Ascending aorta (tissue), 2 donors: ENCODE measurements at places on chromosomes 4 and X.

- H3K27ac ChIP-seq: no peak overlapping the region
- no peak overlapping the region for H3K4me3 ChIP-seq
- no peaks in the 10 kb centered on the region for H3K27me3 ChIP-seq
- no peaks in the 10 kb centered on the region for H3K4me1 ChIP-seq
- no peak for DNase-seq
- H3K36me3 ChIP-seq: no peaks in the 10 kb centered on the region
Observed at GRCh38 chr4:61149278-61149677, 50.8 kb upstream of the ADGRL3 start.

GRCh38 chr4:153151535-153152455, 52.4 kb upstream of the TRIM2 start:
- no peaks in the 10 kb centered on the region for H3K27me3 ChIP-seq
- DNase-seq: peak; percentile 74
- peaks cover 6% of the 10 kb centered on the region for H3K4me1 ChIP-seq
- H3K4me3 ChIP-seq: peak overlapping the region; percentile 75
- H3K27ac ChIP-seq: no peak overlapping the region

DNA sequence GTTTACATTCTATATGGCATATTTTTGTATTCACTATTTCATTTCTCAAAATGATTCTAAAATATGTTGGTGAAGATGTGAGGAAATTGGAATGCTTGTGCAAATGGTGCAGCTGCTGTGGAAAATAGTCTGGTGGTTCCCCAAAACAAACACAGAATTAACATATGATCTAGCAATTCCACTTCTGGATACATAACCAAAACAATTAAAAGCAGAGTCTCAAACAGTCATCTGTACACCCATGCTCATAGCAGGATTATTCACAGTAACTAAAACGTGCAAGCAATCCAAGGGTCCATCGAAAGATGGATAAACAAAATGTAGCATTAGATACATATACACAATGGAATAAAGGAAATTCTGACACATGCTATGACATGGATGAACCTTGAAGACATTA, 204.8 kb downstream of the FBXW7 start:
- H3K27me3 ChIP-seq: no peaks in the 10 kb centered on the region
- no peak for DNase-seq
- peaks cover 10% of the 10 kb centered on the region for H3K36me3 ChIP-seq
- H3K4me1 ChIP-seq: no peaks in the 10 kb centered on the region
- no peak overlapping the region for H3K4me3 ChIP-seq
- H3K27ac ChIP-seq: no peak overlapping the region

DNA sequence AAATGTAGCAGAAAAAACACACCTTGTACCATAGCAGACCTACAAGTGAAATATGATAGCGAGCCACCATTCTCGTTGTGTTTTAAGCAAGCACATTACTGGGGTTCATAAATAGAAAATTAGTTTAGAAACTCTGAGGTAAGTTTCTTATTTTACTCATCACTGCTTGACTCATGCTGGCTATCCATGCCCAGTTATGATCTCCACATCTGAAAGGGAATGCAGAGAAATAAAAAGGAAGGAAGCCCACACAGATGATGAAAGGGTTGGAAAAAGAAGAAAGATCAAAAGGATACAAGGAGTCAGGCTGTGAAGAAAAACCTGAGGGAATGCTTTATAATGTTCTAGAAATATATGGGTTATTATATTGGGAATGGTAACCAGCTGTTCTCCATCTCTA, 54.5 kb downstream of the CAMK2D start:
- no peaks in the 10 kb centered on the region for H3K27me3 ChIP-seq
- no peaks in the 10 kb centered on the region for H3K4me1 ChIP-seq
- peak overlapping the region; percentile 13 for H3K27ac ChIP-seq
- no peak overlapping the region for H3K4me3 ChIP-seq
- H3K36me3 ChIP-seq: no peaks in the 10 kb centered on the region

DNA sequence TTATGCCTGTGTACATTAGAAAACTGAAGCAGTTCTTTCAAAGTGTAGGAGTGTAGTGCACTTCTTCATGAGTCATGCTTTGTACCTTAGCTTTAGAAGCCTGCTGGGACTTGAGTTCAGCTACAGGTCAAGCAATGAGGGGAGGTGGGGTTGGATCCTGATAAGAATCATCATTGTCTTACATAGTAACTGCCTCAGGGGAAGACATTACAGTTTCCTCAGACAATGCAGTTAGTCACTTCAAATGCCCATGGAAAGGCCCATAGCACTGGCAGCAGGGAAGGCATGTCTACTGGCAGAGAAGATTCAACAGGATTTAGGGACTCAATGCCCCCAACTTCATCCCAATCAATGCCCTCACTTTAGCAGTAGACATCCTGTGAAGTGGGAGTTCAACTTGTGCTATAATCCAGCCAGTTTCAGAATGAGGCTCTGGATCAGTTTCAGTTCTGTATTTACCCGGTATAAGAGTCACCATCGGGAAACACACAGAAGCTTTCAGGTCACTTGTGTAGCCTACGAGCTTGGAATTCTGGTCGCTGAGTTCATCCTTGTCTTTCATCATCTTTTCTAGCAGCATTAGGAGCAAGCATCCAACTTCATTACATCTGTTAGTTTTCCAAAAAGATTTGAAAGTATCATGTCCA, 1216.5 kb downstream of the RAPGEF2 start:
- H3K27ac ChIP-seq: no peak overlapping the region
- no peaks in the 10 kb centered on the region for H3K36me3 ChIP-seq
- H3K4me1 ChIP-seq: no peaks in the 10 kb centered on the region
- H3K4me3 ChIP-seq: no peak overlapping the region

- no peaks in the 10 kb centered on the region for H3K27me3 ChIP-seq
- DNase-seq: no peak
- H3K27ac ChIP-seq: no peak overlapping the region
- H3K4me1 ChIP-seq: no peaks in the 10 kb centered on the region
Observed at GRCh38 chr4:37588150-37588549, 98.0 kb downstream of the RELL1 start.

DNA sequence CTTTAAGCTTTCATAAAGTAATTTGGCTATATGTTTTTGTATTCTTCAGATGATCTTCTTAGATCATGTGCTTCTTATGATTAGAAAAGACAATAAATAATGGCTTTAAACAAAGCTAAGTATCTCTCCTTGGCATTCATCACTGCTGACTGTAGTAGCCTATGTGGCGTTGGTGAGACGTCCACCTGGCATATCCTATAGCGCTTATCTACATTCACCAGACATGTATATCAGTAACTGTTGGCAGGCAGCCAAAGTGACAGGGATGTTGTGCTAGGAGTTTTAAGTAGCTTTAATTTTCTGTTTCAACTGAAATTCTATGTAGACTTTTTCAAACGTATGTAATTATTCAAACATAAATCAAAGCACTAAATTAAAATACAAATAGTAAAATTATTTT, 276.4 kb downstream of the IL15 start:
- H3K4me1 ChIP-seq: no peaks in the 10 kb centered on the region
- no peaks in the 10 kb centered on the region for H3K36me3 ChIP-seq
- DNase-seq: no peak
- no peaks in the 10 kb centered on the region for H3K27me3 ChIP-seq

- no peak overlapping the region for H3K4me3 ChIP-seq
- H3K4me1 ChIP-seq: peaks cover 34% of the 10 kb centered on the region
- H3K27ac ChIP-seq: peak overlapping the region; percentile 4
- no peaks in the 10 kb centered on the region for H3K27me3 ChIP-seq
Observed at GRCh38 chr4:84954982-84955567, 11.4 kb downstream of the WDFY3 start.

DNA sequence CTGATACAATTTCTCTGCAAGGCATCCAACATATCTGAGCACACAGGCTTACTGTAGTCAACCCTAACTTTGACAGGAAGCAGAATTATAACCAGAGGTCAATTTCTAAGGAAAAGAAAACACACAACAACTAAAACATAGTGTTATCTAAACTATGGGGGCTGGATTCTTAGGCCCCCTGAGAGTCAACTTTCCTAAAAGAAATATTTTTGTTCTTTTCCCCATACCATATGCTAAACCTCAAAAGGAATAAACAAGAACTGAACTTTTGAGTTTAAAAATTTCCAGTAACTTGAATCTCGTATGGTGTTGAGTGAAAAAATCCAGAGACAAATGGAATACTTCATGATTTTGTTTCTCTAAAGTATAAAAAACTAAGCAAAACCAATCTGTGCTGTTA, 42.9 kb downstream of the ATXN3L start:
- H3K27ac ChIP-seq: no peak overlapping the region
- H3K27me3 ChIP-seq: no peaks in the 10 kb centered on the region
- H3K4me1 ChIP-seq: no peaks in the 10 kb centered on the region
- no peak for DNase-seq
- no peaks in the 10 kb centered on the region for H3K36me3 ChIP-seq
- no peak overlapping the region for H3K4me3 ChIP-seq

DNA sequence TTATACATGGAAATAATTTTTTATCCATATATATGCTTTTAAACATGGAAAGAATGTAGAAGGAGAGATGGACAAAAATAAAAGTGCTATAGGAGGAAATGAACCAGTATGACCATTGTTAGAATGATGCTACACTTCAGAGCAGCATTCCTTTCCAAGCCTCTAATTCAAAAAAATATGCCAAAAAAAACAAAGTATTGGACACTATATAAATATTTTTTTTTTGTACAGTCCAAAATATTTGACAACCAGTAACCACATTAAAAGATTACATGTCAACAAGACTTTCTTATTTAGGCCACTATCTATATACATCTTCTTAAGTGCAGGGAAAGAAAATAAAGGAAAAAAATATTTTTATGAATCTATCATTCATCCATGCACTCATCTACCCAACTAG, 198.6 kb downstream of the LRBA start:
- DNase-seq: no peak
- H3K4me3 ChIP-seq: no peak overlapping the region
- no peaks in the 10 kb centered on the region for H3K36me3 ChIP-seq

DNA sequence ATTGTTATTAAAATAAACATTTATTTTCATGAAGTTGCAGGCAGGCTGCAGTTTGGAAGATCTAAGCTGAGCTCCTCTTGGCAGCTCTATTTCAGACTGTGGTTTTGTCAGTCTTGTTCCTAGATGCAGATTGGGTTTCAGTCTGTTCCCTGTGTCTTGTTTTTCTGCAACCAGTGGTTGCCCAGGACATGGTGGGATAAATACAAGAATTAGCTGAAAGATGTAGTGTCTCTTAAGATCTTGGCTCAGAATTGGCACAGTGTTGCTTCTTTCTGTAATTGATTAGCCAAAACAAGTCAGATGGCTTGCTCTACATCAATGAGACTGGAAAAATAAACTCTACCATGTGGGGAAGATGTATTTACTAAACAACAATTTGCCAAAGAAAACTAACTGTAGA, 283.0 kb upstream of the BOD1L1 start:
- H3K4me1 ChIP-seq: no peaks in the 10 kb centered on the region
- no peaks in the 10 kb centered on the region for H3K27me3 ChIP-seq
- no peak overlapping the region for H3K27ac ChIP-seq
- H3K4me3 ChIP-seq: no peak overlapping the region
- H3K36me3 ChIP-seq: no peaks in the 10 kb centered on the region

DNA sequence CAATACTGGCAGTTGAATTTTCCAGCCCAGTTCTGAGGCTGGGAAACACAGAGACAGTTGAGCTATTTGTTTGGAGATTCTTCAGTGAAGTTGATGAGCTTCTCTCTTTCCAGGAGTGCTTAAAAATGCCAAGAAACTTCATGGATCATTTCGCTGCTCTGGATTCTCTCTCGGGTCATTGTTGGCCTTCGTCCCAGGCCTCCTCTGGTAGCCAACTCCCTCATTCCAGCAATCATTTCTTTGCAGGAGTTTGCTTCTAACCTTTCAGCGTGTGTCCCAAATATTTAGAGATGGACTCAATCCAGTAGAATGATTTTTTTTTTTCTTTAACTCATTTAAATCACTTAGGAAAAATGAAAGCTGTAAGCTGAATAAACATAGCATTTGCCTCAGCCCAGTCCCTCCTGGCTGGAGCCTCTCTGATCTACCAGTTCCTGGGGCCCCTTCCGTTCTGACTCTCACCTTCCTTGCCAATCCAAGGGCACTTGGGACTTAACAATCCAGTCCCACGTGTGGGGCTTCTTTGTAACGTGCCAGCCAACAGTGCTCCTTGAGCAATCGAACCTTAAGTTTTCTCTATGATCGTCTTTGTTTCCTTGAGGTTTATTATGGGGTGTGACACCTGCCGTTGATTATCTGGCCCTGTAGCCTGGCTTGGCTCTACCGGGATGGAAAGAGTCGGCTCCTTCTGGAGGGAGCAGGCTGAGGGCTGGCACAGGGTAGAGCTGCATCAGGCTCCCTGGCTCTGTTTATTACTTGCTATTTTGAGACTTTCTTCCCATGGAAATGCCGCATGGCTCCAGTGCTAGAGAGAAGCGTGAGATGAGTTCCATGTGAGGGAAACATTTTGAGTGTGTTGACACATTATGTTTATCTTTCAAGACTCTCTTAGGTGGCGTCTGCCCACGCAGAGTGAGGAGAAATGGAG, 80.4 kb upstream of the GPC4 start:
- no peaks in the 10 kb centered on the region for H3K36me3 ChIP-seq
- H3K4me3 ChIP-seq: peak overlapping the region; percentile 22
- H3K4me1 ChIP-seq: no peaks in the 10 kb centered on the region
- no peak for DNase-seq
- H3K27ac ChIP-seq: peak overlapping the region; percentile 26
- H3K27me3 ChIP-seq: no peaks in the 10 kb centered on the region

DNA sequence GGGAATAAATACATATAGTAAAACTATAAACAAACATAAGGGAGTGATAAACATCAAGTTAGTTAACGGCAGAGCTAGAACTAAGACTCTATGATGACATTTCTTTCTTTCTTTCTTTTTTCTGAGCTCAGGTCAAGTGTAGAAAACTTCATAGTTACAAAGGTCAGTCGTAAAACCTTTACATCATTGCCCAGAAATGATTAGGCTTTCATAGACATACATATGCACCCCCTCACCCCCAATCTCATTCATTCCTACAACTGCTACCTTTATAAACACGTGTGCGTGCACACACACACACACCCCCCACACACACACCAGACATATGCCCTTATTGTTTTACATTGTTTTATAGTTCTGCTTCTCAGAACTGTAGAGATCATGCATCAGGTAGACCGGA, 5.7 kb downstream of the EIF1AX start:
- H3K36me3 ChIP-seq: peaks cover 47% of the 10 kb centered on the region
- H3K27me3 ChIP-seq: no peaks in the 10 kb centered on the region
- no peak for DNase-seq
- H3K4me1 ChIP-seq: peaks cover 11% of the 10 kb centered on the region

GRCh38 chr4:56134266-56134665, 185.5 kb downstream of the CEP135 start:
- no peaks in the 10 kb centered on the region for H3K4me1 ChIP-seq
- H3K27me3 ChIP-seq: no peaks in the 10 kb centered on the region
- no peak overlapping the region for H3K27ac ChIP-seq
- no peaks in the 10 kb centered on the region for H3K36me3 ChIP-seq
- H3K4me3 ChIP-seq: no peak overlapping the region

GRCh38 chr4:54440394-54441136, 211.5 kb downstream of the PDGFRA start:
- no peaks in the 10 kb centered on the region for H3K27me3 ChIP-seq
- H3K4me3 ChIP-seq: peak overlapping the region; percentile 14
- no peaks in the 10 kb centered on the region for H3K36me3 ChIP-seq
- H3K4me1 ChIP-seq: no peaks in the 10 kb centered on the region
- no peak for DNase-seq

- no peak overlapping the region for H3K4me3 ChIP-seq
- H3K36me3 ChIP-seq: no peaks in the 10 kb centered on the region
- H3K27ac ChIP-seq: no peak overlapping the region
- H3K4me1 ChIP-seq: no peaks in the 10 kb centered on the region
- DNase-seq: no peak
- H3K27me3 ChIP-seq: no peaks in the 10 kb centered on the region
Observed at GRCh38 chrX:107755721-107756120, 19.9 kb downstream of the TSC22D3 start.
